ENCODE measurements at places on chromosomes 2 and 18.

DNA sequence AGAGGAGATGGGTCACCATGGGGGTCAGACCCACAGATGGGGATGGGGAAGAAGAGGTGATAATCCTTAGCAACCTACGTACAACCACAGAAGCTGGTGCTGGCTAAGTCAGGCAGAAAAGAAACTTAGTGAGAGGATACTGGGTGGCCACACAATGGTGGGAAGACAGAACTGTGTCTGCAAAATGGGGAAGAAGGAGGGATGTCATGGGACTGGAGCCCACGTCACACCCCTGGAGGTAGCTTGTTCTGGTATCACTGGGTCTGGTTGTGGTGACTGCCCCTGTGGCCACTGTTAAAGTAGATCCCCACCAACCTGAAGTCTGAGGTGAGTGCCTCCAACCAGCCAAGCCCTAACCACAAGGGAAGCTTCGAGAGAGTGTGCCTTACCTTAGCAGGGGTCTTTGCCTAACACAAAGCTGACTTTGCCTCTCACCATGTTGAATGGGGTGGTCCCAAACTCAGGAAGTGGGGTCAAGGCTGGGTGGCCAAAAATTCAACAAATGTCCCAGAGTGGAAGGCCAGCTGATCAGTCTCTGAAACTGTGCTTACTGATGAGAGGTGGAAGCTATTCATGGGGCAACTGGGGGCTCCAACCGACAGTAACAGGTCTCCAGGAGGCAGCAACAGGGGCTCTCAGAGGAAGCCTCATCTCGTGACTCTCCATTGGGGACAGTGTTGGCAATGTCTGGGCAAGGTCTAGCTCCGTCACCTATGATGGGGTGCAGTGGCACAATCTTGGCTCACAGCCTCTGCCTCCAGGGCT is 64.8 kb upstream of the SLC1A4 start:
- DNase-seq: no peak

DNA sequence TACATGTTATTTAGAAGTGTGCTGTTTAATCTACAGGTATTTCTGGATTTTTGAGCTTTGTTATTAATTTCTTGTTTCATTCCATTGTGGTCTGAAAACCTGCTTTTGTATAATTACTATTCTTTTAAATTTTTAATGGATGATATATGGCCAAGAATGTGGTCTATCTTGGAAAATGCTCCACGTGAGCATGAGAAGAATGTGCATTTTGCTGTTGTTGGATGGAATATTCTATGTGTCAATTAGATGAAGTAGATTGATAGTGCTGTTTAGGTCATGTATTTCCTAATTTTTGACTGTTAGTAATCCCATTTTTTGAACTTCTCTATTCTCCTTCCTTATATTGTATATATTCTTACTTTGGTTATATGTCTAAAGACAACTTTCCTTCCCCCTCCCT is 19.9 kb upstream of the TTN start:
- DNase-seq: no peak

GRCh38 chr2:13652531-13653313 is 936.0 kb downstream of the TRIB2 start:
- no peak for DNase-seq

DNA sequence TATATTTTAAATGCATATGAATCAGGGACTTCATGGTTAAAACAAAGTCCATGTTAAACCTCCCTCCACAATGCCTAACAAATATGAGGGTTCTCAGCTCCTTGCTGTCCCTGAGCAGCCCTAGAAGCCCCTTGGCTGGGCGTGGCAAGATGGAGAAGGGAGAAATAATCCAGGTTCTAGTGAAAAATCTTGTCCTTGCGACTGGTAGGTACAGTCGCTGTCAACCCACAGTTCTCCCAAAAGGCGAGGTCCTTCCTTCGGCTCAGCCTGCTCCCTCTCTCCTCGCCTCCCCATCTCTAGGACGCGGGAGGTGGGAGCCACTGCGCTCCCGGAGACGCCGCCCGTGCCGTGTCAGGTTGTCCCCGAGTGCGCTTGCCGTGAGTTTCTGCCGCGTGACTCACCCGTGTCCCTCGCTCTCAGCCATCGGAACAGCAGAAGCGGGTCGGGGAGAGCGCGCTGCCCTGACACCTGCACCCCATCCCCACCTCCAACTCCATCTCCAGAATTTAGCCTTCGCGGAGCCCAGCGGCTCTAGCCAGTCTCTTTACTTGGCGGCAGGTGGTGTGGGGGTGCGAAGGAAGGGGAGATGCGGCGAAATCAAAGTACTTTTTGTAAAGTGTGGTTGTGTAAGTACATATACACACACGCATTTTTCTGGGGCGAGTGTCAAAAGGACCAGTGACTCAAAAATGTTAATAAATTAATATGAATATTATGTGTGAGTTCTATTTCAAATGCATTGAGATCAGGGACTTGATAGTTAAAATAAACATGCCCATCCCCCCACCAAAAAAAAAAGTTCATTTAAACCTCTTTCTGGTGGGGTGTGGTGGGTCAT is 65.1 kb upstream of the TMEM17 start:
- peak; percentile 22 for DNase-seq

GRCh38 chr2:119137502-119137901 is 21.0 kb downstream of the C1QL2 start:
- no peak for DNase-seq

- no peak for DNase-seq
Measured at GRCh38 chr2:133713049-133713580, 144.9 kb upstream of the NCKAP5 start.

GRCh38 chr2:202249521-202250253 is 11.3 kb upstream of the SUMO1 start:
- DNase-seq: no peak
